ENCODE measurements at places on chromosomes 4 and X. TPM values are rescaled to one million over a fixed set of nuclear protein-coding genes. Genes with fewer than 3 reads are reported as not detected.

GAGE2A gene
- not detected for total RNA-seq

FRMD7 gene
- total RNA-seq: not detected

- DNase-seq: no peak
These were observed 131.9 kb upstream of the MSX1 start for GRCh38 chr4:4727536-4727935.

MAGEB2 gene
- not detected for total RNA-seq

DNA sequence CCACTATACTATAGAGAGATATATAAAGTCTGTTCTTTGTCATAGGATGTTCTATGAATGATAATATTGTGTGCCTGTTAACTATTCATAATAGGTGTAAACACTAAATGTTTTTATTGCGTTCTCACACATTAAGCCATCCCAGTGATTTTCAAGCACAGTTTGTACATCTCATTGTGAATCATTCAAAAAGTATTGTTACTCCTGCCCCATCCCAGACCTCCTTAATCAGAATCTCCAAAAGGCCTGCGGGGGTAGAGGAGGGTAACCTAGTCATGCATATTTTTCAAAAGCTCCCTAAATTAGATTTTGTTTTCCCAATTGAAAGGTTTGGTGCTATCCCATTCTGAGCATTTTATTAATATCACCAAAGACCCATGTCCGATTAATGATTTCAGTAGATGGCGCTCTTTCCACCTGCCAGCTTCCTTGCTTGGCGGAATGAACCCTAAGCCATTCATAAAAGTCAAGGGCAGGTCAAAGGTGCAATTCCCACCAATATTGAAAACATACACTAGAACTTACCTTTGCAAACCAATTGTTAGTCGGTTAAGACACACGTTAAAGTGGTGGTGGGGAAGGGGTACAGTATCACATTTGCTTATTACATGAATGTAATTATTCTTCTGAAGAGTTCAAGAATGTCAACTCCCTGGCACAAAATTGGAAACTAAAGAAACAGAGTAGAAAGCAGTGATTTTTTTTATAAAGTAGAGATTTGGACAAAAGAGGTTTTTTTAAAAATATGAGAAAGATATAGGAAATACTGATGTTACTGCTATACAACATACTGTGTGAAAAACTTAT is 5.8 kb upstream of the TET2 start:
- no peak for DNase-seq

GRCh38 chr4:180330521-180330920 is 1912.7 kb upstream of the TENM3 start:
- no peak for DNase-seq

- no peak for DNase-seq
These were observed 11.2 kb upstream of the PDGFRA start for GRCh38 chr4:54217642-54218495.

DNA sequence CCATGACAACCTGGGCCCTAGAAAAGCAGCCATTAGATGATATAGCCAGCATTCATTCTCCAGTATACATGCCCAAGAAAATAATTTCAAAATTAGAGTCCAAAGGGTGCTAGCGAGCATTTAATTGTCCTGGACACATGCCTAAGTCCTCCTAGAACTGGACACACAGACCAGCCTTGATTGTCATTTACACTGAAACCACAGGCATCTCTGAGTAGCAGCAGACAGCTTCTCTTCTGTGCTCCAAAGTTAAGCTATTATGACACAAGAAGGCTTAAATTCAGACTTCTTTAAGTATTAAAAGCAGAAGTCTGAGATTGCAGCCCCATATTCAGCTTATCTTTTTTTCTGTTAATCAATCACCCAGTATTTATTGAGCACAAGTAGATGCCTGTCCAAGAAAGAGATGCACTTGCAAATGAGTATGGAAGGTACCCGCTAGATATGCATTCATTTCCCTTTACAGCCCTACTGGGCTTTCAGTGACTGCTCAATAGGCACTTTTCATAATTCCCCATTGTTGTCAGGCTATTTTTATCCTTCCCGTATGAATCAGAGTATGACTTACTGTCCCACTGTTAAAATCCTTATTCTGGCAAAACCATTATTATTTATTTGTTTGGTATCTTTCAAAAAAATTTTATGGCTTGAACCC is 374.1 kb downstream of the FBXW7 start:
- DNase-seq: no peak

- DNase-seq: no peak
These were observed 419.5 kb downstream of the HNRNPD start for GRCh38 chr4:81954271-81954670.

DNA sequence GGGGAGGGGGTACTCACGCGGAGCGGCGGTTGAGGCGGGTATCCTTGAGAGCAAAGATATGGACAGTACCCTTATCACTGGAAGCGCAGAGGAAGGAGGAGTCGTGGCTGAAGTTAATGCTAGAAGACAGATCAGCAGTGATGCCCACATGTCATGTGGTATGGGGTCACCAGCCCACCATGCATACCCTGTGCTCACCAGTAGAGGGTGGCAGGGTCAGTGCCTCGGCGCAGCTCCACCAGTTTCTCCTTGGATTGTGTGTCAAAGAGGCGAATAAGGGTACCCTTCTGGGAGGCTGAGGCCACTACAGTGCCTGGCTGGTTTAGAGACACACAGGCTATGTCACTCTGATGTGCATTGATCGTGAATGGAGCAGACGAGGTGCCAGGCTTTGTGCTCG is 1.5 kb upstream of the PRAF2 start:
- DNase-seq: no peak

DNA sequence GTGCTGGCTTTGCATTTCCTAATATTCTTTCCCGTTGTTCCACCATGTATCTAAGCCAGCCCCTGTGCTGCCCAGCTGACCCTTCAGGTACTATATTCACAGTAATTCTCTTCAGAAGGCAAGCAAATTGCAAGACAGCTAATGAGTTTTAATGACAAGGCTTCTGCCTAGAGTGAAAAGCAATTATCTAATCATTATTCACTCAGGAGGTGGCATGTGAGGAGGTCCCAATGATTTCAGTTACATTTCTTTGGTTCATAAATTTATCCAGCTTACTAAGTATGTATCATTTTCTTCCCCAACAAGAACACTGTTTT is 123.0 kb downstream of the RASGEF1B start:
- no peak for DNase-seq

PDE5A gene
- total RNA-seq: 8.3 TPM

- no peak for DNase-seq
These were observed 254.6 kb downstream of the CBLL2 start for GRCh38 chrX:22527302-22527701.

- DNase-seq: no peak
These were observed 241.8 kb downstream of the GRIA3 start for GRCh38 chrX:123425904-123426303.

ZNF732 gene
- total RNA-seq: 0.16 TPM

DNA sequence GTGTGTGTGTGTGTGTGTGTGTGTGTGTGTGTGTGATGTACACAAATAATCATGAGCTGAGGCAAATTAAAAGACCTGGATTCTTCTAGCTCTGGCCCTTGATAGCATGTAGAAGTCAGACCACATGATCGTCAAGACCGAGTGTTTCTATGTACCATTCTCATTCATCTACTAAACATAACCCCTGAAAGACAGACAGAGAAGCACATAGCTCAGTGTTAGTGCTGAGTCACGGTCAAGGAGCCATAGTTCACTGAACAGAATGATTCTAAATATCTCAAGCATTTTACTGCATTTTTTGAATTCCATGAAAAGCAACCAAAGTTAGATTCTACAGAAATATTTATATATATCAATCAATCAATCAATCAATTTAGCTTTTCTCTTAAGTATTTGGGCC is 412.3 kb upstream of the CXorf51A start:
- DNase-seq: no peak

SHROOM2 gene
- total RNA-seq: 0.58 TPM

- no peak for DNase-seq
These were observed 173.4 kb upstream of the GALNT7 start for GRCh38 chr4:172995161-172995560.
